ENCODE measurements at places on chromosomes 6 and 20.

DNA sequence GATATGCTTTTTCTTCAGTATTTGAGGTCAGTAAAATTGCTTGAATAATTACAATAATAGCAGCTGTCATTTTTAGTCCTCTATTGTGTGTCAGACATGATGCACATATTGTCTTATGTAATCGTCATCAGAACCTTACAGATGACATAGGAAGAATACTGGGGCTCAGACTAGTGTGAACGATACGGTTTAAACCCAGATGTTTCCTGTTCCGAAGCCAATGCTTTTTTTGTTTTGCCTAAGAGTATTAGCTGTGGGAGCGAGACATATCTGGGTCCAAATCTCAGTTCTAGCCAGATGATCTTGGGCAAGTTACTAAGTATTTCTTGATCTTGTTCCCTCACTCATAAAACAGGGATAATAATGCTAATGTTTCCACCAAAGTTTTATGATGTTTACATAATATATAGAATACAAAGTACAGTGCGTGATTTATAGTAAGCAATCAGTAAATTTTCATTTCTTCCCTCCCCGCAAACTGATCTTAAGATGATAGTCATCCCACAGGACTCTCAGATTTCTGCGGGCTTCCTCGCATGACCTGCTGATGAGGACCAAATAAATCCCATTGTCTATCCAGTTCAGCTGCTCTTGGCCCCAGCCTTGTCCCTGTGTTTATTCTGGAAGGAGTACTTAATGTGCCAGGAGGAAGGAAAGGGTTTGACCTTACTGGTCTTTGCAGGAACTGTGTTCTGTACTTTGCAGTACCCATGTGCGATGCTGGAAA lies 98.2 kb downstream of the CAP2 start:
- DNase-seq = no peak

DNA sequence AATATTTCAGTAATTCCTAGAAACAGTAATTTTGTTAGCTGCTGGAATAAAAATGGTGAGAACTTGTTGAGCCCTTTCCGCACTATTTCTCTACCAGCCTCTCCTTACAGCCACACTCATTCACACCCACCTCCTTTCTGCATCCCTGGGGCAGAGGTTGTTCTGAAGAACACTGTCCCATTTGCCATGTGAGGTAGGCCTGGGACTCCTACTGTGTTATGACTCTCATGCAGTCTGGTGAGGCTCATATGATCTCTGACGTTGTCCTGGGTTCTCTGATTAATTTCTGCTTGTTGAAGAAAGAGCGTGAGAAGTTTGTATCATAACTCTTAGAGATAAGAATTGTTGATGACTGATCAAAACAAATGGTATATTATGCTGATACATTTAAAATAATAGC lies 4.1 kb upstream of the KCNQ5 start:
- DNase-seq = no peak

DNA sequence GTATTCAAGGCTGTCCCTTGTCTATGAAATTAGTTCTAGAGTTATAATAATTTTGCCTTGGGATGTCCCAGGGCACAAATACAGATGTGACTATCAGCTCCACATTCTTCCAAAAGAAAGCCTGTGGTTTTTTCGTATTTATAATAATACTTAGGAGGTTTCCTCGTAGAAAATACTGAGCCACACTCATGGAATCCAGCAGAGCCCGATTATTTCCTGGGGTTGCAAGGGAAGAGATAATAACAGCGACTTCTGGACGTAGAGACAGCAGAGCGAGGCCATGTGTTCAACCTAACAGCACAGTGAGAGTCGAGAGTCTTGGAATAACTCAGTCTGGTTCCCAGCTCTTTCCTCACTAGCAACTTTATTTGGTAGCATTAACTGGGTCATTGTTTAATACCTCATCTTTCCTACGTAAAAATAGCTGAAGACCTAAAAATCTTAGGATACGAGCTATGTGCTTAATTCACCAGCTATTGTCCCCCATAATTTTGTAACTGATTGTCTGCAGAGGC lies 21.2 kb downstream of the CD83 start:
- DNase-seq = no peak

- no peak for DNase-seq
Observed at GRCh38 chr20:4076671-4077070, 61.3 kb upstream of the RNF24 start.

DNA sequence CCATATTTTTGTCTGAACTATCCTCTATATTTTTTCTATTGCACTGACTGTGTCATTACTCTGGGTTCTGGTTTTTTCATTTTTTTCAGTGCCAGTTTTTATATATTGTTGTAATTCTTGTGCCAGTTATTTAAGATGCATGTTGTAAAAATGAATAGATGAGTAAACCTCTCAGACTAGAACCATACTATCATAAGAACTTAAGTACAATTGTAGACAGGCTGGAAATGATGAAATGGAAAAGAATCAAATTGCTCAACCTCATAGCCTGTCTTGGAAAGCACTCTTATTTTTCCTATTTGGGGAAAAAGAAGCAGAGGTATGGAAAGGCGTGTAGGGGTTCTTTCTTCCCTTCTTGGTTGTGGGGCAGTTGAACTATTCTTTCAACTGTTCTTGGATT lies 30.2 kb downstream of the PANK2 start:
- no peak for DNase-seq

- no peak for DNase-seq
Observed at GRCh38 chr6:117559299-117559698, 43.0 kb downstream of the GOPC start.

DNA sequence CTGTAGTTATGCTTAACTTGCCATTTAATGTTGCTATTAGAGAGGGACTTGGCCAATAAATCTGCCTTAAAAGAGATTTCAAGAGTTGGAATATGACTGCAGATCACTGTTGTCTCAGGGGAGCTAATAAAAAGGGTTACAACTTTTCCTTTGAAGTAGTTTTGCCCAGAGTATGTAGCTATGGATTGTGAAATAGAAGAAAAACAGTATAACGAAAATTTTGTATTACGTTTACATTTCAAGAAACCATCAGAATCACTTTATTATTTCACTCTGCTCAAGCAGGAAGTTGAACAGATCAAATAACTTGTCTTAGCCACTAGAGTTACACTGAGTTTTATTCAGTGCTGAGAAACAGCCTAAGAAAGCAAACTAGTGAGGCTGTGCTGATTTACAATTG lies 3.0 kb upstream of the ZSCAN26 start:
- no peak for DNase-seq

GRCh38 chr6:47187113-47187512 lies 122.6 kb downstream of the TNFRSF21 start:
- no peak for DNase-seq

DNA sequence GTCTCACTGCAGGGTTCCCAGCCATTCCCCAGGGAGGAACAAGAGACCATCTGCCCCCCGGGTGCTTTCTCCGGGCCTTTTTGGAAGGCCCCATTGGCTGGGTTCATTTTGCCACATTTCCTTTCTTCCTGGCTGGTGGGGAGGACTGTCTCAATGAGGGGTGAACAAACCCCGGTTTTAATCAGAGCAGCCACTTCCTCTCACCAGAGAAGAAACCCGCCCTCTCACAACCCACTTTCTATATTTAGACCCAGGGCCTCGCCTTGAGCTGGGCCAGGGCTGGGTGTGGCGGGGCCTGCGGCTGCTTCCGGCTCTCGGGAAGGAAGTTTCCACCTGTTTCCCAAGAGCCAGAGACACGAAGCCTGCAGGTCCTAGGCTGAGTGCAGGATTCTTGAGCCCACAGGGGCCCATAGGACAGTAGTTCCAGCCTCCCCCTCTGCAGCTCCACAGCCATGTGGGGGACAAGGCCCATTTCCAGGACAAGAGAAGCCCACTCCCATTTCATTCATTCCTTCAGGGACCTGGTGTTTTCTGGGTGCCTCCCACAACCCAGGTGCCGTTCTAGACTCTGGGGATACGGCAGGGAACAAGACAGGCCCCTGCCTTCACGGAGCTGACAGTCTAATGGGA lies 41.8 kb downstream of the RBM38 start:
- DNase-seq = peak; percentile 81

Measured in CD4-positive, alpha-beta T cell treated with Interferon alpha-2 for 1 hour (primary cell).